ENCODE measurements at places on chromosomes 5 and 9. TPM values are rescaled to one million over a fixed set of nuclear protein-coding genes. Genes with fewer than 3 reads are reported as not detected.

Gene RAD1
- total RNA-seq, result 38.6 TPM

Gene OTP
- not detected for total RNA-seq

Gene TOPORS
- 19.7 TPM for total RNA-seq

Gene ARHGEF28
- total RNA-seq, result 26.2 TPM

Gene DBH
- total RNA-seq, result not detected

Gene CDH18
- 2.2 TPM for total RNA-seq

Gene GFI1B
- not detected for total RNA-seq

Gene CSF1R
- total RNA-seq, result under 0.01 TPM

Gene GPR107
- total RNA-seq, result 30.9 TPM

Gene DMRT3
- total RNA-seq, result not detected

Gene LURAP1L
- total RNA-seq, result 47.5 TPM

Gene DROSHA
- total RNA-seq, result 55.8 TPM

Gene C5orf58
- not detected for total RNA-seq

Gene GRXCR2
- not detected for total RNA-seq

Gene RLN2
- not detected for total RNA-seq

Gene PCDHA4
- total RNA-seq, result 1.1 TPM

Gene RUFY1
- 143 TPM for total RNA-seq

Gene MUSK
- not detected for total RNA-seq

Gene POLR3G
- total RNA-seq, result 6.7 TPM

Gene PAEP
- not detected for total RNA-seq

Gene FAM163B
- total RNA-seq, result not detected

Gene EPB41L4B
- 1.8 TPM for total RNA-seq

Gene SH2D3C
- 0.18 TPM for total RNA-seq

Gene SPATA31E1
- total RNA-seq, result not detected

Gene TARS1
- total RNA-seq, result 432 TPM

Gene NEUROG1
- not detected for total RNA-seq

Gene PCDHB10
- 0.41 TPM for total RNA-seq

Gene RFESD
- total RNA-seq, result 4.7 TPM

Gene ORM2
- not detected for total RNA-seq

Gene CMYA5
- total RNA-seq, result 1.7 TPM

Gene CHSY3
- total RNA-seq, result 2.9 TPM

Gene TIMD4
- not detected for total RNA-seq

Gene PLAC8L1
- total RNA-seq, result not detected

Gene FOXD4L5
- under 0.01 TPM for total RNA-seq

Gene ZFP37
- total RNA-seq, result 3.6 TPM
